ENCODE measurements at places on chromosomes 4 and X.

- DNase-seq: peak; percentile 22
Observed at GRCh38 chr4:113979148-113979904, at the start of gene ARSJ. TSS of gene ARSJ (minus strand) at chr4:113979647. CDS start at chr4:113978834, 813 bp downstream.

DNA sequence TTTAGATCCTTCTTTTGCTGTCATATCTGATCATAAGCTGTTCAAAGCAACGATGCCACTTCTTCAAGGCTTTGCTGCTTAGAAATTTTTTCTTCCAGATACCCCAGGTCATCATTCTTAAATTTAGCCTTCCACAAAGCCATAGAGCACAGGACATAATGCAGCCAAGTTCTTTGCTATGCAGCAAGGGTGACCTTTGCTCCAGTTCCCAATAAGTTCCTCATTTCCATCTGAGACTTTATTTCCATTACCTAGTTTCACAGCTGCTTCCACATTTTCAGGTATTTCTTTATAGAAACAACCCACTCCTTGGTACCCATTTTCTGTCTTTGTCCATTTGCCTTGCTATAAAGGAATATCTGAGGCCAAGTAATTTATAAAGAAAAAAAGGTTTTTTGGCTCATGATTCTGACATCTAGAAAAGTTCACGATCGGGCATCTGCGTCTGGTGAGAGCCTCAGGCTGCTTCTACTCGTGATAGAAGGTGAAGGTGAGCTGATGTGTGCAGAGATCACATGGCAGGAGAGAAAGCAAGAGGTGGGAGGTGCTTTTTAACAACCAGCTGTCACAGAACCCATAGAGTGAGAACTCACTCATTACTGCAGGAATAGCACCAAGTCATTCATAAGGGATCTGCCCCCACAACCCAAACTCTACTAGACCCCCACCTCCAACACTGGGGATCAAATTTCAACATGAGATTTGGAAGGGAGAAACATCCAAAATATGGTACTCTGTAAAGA lies 11.8 kb upstream of the TASL start:
- no peak for DNase-seq

- DNase-seq: no peak
Observed at GRCh38 chr4:58760737-58761136, 1650.6 kb upstream of the IGFBP7 start.

- no peak for DNase-seq
Observed at GRCh38 chrX:16594490-16594889, 55.5 kb upstream of the S100G start.

DNA sequence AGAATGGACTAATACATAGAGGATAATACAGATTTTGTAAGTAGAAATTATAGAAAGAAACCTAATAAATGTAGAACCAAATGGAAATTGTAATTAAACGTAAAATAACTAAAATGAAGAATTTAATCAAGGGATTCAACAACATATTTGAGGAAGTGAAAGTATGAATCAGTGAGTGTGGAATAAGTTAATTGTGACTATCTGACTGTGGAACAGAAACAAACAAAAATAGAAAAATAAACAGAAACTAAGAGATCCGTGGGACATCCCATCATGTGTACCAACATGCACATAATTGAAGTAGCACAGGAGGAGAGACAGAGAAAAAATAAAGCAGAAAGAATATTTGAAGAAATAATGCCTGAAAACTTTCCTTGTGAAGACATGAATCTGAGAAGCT lies 208.6 kb upstream of the TACR3 start:
- DNase-seq: no peak

- DNase-seq: no peak
Observed at GRCh38 chr4:56733352-56733751, 52.3 kb upstream of the HOPX start.

- no peak for DNase-seq
Observed at GRCh38 chr4:121459026-121459425, 78.2 kb upstream of the QRFPR start.

- DNase-seq: no peak
Observed at GRCh38 chr4:42278709-42279324, 118.5 kb upstream of the SHISA3 start.

DNA sequence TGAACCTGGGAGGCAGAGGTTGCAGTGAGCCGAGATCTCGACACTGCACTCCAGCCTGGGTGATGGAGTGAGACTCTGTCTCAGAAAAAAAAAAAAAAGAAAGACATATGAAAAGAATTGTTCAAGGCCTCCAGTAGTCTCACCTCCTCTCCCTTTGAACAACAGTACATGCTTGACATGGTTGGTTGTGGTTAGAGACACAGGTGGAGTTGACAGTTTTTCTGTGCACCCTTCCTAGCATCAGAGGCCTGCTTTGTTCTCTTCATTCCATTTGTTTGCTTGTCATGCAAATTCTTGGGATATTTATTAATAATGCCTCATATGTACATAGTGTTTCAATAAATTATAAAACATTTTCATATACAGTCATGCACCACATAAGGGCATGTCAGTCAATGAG lies 18.3 kb upstream of the PDCL2 start:
- DNase-seq: no peak

DNA sequence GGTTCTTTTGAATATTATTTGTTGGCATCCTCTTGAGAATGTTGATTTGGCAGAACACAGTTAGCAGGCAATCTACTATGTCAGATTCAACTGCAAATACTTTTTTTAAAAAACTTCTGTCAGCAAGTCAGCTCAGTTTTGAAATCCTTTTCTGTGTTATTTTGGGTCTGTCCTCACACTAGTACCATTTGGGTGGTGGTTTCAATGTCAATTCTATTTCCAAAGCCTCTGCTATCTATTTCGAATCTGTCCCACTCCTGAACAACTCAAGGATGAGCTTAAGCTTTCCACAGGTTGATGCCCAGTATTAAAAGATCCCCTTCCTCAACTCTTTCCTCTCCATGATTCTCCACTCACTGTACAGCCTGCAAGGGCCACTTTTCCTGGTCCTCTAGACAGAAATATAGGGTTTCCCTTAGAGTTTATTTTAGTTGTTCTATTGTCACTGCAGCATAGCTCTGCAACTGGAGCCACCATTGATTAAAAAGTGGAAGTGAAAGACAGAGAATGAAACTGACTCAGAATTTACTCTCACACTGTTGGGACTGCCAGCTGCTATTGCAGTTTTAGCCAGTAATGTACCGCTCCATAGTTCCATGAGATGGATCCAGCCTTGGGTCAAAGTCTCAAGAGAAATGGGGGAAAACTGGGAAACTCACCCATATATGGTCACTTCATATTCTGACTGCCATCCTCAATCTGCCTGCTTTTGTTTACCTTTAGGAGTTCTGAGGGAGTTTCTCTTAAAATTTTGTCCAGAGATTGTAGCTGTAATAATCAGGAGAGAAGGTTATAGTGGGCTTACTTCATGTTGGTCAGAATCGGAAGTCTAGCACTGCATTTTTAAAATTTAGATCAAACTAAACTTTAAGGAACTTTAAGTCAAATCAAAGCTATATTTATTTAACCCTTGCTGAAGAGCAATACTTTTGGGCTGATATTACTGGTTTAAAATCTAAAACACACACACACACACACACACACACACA lies 14.6 kb downstream of the HDX start:
- DNase-seq: no peak

GRCh38 chr4:185719500-185719858 lies 92.5 kb downstream of the SORBS2 start:
- no peak for DNase-seq

GRCh38 chr4:1795299-1796195 lies 2.5 kb downstream of the FGFR3 start:
- no peak for DNase-seq

GRCh38 chr4:84924434-84924833 lies 42.1 kb downstream of the WDFY3 start:
- DNase-seq: no peak

GRCh38 chr4:109432203-109432602 lies 1.4 kb upstream of the SEC24B start:
- no peak for DNase-seq

DNA sequence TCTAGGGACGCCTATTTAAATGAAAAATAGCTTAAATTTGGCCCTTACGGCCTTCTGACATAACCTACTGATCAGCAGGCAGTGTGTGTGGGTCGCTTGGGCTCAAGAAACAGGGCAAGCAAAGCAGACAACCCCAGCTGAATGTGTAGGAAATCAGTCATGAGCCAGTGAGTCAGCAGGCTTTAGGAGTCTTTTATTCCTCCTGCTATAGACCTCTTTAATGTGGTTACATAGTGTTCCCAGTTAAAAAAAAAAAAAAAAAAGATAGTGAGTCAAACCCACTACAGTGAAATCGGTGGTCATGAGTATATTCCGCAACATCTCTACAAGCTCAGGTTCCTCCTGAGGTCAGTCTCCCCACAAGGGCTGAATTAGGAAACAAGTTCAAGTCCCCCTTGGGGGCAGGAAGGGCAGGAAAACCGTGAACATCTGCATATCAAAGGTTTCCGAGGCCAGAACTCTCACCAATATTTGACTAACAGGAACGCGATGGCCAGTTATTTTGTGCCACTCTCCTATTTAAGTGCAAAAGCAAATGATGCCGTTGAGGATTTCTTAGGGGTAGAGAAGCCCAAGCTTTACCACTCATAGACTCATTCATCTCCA lies 32.7 kb downstream of the ACSL1 start:
- peak; percentile 41 for DNase-seq

DNA sequence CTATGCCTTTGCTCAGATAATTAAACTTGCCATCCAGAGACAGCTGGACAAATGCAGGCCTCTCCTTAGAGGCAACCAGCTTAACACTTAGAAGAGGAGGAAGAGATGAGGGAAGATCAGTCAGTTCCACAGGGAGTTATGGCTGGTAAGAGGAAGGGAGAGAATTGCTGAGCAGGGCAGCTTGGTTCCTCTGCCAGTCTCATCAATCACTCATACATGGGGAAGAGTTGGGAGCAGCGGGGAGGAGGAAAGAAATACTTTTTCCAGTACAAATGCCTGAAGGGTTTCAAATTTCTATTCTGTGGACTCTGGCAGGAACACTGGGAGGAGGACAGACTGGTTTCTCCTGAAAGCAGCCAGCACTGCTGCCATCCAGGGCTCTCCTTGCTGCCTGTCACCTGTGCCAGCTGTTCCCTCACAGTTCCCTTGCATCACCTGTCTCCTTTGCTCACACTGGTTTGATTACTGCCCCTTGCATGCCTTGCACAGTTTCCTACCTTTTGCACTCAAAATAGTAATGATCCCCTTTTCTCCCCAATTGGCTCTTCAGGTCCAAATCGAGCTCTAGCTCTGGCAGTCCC lies 59.5 kb downstream of the PGRMC2 start:
- no peak for DNase-seq

DNA sequence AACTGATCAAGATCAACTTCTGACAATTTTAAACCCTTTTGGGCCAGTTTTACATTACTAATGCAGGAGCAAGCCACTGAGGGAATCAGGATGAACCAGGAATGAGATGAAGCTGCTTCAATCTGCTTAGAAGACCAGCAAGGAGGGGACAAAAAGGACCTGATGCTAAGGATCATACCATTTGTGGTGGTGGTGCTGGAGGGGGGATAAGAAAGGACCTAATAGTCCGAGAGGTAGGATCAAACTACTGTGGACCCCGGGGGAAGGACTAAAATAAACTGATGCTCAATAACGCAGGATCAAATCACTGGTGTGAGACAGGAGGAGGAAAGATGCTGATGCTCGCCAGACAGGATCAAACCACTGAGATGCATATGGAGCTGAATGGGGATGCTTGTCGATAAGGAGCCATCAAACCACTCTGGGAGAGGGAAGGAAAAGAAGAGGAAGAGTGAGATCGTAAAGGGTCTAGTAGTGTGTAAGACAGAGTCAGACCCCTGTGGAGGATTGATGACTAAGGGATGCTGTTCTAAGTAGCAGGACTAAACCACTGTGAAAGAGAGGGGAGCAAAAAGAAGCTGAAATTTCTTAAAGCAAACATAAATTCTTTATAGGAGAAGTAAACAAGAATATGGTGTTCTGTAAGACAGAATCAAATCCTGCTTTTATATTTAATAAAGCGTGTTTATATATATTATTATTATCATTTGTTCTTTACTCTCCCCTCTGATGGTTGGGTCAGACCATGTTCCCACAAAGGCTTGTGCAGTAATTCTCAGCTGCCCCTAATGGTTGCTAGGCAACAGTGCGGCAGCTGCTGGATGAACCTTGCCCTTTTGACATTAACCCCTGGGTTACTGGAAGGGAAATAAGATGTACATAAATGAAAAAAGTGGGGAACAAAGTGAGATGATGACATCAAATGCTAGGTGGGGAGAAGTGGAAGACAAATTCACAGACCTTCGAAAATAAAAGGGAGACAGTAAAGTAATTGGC lies 432.5 kb upstream of the FGF16 start:
- DNase-seq: no peak

DNA sequence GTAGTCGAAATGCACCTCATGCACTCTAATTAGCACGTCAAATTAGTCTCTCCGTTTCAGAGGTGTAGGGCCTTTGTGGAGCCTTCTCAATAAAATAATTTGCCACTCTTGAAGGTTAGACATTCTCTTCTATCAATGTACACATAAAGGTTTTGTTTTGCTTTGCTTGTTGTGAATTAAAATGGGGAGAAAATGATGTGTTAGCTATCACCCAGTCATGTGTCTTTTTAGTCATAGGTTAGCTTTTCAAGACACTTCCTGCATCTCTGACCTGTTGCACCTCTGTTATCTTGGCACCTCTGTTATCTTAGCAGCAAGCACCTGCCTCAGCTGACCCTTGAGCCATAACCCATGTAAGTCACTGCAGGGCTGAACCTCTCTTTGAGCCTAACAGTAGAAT lies 936 bp downstream of the TMEM144 start:
- no peak for DNase-seq

DNA sequence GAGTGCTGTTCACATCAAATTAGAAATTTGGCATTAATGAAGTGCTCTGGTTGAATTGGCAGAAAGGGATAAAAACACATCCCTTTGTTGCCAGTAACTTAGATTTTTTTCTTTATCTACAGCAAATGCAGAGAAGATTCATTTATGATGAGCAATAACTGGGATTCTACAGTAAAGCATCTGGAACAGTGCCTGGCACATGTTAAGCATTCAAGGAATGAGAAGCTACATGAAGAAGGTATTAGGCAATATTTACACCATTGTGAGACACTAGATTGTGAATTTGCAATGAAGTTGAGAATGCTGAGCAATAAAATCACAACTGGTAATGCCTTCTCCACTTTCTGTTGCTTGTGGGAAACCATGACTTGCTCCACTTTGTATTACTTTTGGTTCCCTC lies 33.5 kb downstream of the PCDH19 start:
- no peak for DNase-seq

DNA sequence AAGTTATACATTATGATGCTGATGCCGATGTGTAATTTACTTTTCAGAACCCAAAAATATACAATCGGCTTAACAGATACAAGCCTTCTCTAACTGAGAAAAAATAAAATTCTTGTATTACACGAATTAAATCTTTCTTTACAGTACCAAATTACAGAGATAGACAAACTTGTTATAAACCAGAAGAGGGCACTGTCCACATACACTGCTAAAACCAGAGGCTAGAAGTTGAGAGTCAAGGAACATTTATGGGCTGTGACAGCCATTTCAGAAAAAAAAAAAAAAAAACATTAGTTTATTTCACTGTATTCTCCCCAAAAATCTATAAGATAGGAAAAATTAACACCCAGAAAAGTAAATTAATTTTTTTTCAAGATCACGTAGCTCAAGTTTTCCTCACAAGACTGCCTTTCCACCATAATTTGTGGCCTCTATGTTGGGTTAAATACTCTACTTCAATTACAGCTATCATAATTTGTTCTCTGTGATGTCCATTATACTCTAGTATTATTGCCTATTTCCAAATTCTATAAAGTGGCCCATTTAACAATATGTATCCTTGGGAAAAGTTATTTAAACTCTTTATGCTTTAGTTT lies 12.0 kb downstream of the EREG start:
- DNase-seq: no peak

GRCh38 chrX:154125391-154126040 lies 18.5 kb upstream of the OPN1LW start:
- no peak for DNase-seq

- no peak for DNase-seq
Observed at GRCh38 chrX:46913667-46914066, 1.4 kb downstream of the JADE3 start.
